ENCODE measurements at places on chromosomes 11 and 22.

DNA sequence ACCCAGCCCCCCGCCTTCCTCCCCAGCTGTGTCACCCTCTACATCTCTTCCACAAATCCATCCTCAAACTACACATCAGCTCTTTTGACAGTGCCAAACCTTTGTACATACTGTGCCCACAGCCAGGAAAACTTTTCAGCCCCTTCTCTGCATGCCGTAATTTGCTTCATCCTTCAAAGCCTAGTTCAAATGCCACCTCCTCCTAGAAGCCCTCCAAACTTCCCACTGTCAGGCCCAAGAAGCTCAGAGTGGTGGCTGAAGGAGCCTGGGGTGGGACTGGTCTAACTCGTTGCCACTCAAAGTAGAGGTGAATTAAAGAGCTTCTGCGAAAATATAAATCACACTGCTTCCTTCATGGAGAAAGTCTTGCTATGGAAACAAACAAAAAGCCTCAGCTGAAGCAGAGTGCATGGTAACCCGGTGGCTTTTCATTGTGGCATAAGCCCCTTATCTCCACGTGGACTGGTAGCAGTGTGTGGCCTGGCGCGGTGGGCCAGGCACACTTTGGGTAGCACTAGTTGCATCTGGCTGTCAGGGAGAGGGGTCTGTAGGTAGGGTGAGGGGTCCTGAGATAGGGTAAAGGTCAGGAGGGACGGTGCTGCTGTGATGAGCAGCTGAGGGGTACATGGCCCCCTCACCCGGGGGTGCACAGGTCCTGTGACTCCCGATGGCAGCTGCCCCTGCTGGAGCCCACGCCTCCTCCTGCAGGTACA, 76.9 kb downstream of the MYO7A start:
- DNase-seq: no peak

GRCh38 chr22:21613553-21614233, 16.1 kb downstream of the YDJC start:
- no peak for DNase-seq

- no peak for DNase-seq
Measured at GRCh38 chr11:124971810-124972209, 17.8 kb downstream of the CCDC15 start.

- DNase-seq: no peak
Measured at GRCh38 chr11:20861322-20861721, 191.9 kb downstream of the NELL1 start.

- no peak for DNase-seq
Measured at GRCh38 chr22:35629406-35630216, 12.5 kb upstream of the MB start.

DNA sequence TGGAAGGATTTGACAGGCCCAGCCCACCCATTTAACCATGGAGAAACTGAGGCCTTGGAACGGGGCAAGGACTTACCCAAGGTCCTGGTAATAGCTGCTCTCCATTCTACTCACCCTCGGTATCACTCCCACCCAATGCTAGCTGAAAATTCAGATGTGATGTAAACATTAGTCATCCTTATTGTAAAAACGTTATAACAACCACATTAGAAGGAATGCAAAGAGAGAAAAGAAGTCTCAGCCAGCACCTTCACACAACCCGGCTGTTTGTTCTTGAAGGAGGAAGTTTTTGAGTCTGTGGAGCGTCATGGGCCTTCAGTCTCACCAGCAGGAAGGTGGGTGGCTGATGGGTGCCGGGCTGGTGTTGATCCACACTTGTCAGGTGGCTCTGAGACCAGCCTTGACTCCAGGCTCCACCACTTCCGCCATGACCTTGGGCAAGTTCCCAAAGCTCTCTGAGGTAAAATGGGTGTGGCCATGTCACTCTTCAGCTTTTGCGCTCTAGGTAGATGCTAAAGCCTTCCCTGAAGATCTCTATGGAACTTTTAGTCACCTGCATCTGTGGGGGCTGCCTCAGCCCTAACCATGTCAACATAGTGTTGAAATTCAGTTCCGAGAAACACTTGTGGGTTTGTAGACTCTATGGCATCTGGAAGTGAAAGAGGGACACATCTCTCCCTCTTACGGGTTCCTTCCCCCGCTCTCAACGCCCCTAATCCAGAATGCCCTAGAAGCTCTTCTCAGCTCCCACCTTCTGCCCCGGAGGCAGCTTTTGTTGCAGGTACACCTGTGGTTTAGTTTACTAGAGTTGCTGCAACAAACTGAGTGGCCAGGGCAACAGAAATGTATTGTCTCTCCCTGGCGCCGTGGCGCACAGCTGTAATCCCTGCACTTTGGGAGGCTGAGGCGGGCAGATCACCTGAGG, 14.8 kb downstream of the CD6 start:
- peak; percentile 94 for DNase-seq

DNA sequence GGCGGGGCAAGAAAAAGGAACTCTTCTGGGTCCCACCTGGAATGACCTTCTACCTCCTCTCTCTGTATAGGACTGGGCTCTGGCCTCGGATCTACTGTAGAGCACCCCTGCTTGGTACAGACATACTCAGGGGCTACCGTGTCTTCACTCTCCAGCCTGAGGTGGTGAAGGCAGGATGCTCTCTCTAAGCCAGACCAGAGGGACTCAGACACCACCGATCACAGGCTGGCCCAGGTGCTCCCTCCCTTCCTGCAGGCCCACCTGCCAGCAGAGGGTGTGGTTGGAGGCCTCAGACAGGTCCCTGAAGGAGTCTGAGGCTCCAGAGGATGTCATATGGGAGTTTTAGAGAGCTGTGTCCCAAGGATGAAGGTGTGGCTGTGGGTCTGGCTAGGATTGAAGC, 4.1 kb downstream of the NHERF4 start:
- no peak for DNase-seq

All from stimulated activated CD4-positive, alpha-beta T cell treated with anti-CD3 and anti-CD28 coated beads, TNF-alpha, amount 100 ng/mL, for 48 hours (primary cell).